ENCODE measurements at places on chromosomes 12 and 14.

DNA sequence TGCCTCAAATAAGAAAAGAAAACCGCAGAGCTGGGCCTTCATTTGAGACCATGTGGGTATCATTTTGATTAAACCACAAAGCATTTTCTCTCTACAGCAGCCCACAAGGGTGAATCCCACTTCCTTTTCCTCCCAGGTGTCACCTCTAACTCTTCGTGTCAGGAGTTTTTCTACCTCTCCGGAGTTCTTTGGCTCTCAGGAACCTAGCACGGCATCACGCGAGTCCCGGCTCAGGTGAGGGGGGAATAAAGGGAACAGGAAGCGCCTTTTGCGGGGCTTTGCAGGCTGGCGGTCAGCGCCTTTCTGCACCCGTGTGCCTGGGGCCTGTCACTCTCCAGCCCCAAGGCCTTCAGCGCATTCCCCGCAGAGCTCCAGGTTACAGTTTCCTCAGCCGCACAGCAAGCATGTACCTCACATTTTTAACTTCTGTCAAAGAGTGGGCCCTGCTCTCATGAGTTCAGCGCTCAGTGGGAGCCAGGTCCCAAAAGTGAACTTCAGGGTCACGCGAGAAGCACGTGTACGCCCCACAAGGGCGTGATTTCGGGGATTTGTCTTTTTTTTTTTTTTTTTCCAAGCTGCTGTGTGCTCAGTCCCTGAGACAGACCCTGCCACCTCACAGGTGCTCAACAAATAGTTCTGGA is 740 bp upstream of the PRPF40B start:
- no peak for DNase-seq

DNA sequence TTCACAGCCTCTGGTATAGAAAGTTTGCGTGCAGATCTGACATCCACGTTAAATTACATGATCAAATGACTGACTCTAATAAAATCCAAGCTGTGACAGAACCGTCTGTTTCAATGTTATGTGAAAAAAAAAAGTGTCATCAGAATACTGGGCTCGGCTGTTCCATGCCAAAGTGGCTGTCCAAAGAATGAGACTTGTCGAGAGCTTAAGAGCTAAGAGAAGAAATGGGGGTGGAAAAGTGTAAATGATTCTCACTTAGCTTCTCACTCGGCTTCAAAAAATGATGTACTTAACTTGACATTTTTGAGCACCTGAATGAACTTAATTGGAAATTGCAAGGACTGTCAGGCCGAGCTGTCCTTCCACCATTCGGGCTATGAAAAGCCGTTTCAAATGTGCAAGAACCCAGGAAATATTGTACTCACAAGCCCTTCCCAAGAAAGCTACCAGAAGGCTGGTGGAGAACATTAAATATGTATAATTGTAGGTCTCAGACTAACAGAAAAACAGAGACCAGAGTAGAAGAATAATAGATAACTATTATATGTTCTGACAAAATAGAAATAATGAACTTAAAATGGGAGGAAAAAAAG is 78.0 kb downstream of the DIO3 start:
- DNase-seq = no peak

DNA sequence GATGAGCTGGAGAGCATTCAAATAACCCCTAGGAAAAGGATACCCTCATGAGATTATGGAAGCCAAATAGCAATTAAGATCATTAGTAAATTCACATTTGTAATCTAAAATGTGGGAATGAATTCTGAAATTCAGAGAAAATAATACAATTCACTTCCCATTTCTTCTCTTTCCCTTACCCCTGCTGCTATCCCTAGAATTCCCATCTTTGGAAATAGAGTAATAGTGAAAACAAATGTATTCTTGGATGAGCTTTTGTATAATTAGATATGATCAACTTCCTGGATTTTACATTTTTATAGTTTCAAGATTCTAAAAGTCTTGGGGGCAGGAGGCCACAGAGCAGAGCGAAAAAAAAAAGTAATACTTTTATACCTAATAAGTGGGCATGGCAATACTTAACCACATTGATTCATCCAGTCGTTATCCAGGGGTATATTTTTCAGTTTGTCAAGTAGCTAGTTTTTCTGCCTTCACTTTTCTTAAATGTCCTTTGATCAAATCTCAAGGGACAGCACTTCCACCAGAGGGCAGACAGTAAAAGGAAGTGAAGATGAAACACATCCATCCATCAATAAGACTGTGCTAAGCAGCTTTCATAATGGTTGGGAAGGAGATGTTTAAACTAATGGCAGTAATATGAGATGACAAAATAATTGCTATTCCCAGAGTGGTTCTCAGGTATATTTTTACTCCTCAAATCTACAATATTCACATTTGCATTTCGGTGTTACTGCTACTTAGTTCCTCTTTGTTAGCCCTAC is 401.3 kb downstream of the DIO2 start:
- DNase-seq = no peak

GRCh38 chr12:31570880-31571279 is 20.1 kb downstream of the DENND5B start:
- DNase-seq = no peak

- no peak for DNase-seq
These were observed 2.4 kb downstream of the LGR5 start for GRCh38 chr12:71441836-71442566.

- DNase-seq = no peak
These were observed 138.2 kb downstream of the NUAK1 start for GRCh38 chr12:106000382-106001104.

DNA sequence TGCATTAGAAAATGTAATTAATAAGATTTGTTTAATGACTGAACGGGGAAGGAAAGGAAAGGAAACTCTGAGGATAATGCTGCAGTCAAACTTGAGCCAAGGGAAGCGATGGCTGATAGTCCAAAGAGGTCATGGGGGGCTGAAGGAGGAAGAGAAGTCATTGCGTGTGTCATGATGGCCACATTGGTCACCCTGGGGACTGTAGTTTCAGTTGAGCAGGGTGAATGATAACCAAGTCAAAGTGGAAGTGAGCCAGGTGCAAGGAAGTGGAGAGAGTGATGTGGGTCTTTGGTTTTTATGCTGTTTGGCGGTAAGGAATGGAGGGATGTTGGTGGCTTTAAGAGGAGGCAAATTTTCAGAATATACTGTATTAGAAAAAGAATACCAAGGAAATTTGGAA is 21.6 kb downstream of the C12orf75 start:
- no peak for DNase-seq

GRCh38 chr12:67751381-67751928 is 102.9 kb downstream of the DYRK2 start:
- no peak for DNase-seq

- no peak for DNase-seq
These were observed 1.8 kb upstream of the CEP170B start for GRCh38 chr14:104863131-104863862.

DNA sequence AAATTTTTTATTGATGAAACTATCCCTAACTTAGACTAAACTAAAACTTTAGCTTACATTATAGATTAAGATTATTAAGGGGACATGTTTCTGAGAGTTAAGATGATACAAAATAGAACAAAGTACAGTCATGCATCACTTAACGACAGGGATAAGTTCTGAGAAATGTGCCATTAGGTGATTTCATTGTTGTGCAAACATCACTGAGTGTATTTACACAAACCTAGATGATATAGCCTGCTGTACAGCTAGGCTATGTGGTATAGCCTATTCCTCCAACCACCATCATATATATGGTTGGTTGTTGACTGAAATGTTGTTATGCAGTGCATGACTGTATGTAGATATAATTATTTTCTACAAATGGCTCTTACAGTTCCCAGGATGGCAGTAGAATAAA is 46.5 kb downstream of the ATP6V1D start:
- DNase-seq = no peak

DNA sequence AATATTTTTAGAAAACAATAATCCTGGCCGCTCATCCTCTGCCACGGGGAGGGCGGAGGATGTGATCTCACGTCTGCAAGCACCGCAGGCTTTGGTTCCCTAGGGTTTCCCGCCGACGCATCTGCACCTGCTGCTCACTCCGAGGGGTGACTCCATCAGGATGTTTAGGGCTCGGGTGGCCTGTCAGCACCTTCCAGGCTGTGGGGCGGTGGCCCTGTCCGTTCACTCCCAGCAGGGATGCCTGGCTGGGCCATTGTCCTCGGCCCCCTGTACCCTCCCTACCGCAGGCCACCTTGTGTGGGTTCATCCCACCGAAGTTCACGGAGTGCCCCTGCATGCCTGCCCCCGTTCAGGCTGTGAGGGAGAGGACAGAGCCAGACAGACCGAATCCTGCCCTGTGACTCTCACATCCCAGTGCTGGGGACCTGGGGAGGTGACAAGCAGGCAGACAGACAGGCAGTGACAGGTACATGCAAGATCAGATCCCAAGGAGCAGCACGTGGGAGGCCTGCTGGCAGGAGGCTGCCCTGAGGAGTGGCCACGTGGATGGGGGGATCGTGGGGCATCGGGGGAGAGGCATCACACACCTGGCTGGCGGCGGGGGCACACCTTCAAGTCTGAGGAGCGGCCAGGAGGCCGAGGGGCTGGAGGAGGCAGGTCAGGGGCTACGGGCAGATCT is 112.6 kb downstream of the ADGRD1 start:
- no peak for DNase-seq

- DNase-seq = peak; percentile 59
These were observed 79.2 kb downstream of the HECTD4 start for GRCh38 chr12:112303004-112303403.

DNA sequence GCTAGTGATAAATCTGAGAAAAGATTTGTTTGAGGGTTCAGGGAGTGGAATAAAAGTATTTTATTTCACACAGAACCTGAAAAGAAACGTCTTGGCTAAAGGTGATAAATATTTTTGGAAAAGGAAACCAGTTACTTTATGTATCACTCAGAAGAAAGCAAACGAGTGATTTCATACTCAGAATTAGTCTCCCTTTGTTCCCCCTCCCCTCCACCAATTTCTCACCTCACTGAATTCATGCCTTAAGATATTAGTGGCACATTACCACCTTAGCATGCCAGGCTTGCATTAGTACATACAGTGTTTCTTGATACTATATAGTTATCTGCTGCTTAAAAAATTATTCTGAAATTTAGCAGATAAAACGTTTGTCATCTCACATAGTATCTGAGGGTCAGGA is 28.2 kb downstream of the G2E3 start:
- no peak for DNase-seq

GRCh38 chr12:1618489-1618888 is 10.5 kb upstream of the WNT5B start:
- peak; percentile 33 for DNase-seq

DNA sequence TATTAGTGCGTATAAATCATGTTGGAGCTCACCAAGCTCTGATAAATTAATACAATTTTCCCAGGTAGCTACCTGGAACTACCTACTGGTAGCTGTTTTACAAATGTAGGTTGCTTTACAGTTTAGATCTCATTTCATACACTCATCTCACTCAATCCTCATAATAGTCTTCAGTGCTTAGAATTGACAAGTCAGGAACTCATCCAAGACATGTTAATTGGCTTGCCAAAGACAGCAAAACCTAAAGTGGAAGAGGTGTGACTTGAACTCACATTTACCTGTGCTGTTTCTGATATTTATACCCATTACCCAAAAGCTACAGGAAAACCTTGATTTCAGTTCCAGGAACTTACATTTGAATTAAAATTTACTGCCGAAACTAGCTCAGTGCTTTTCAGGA is 296.7 kb downstream of the DIO2 start:
- DNase-seq = no peak

GRCh38 chr12:9750276-9751203 is 10.2 kb downstream of the CD69 start:
- peak; percentile 88 for DNase-seq

DNA sequence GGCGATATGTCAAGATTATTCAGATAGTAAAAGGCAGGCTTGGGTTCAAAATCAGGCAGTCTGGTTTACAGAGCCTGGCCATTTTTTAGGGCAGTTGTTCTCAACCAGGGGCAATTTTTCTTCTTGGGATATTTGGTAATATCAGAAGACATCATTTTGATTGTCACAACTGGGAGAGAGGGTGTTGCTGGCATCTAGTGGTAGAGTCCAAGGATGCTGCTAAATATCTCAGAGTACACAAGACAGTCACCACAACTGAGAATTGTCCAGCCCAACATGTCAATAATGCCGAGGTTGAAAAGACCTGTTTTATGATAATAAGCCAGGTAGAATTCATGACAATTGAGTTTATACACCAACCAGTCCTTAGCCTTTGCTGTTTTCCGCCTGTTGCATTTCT is 733.9 kb downstream of the NRXN3 start:
- DNase-seq = no peak

- no peak for DNase-seq
These were observed 132.2 kb downstream of the PLEKHA5 start for GRCh38 chr12:19261773-19262172.

GRCh38 chr12:120132054-120132836 is 15.7 kb upstream of the RAB35 start:
- no peak for DNase-seq

DNA sequence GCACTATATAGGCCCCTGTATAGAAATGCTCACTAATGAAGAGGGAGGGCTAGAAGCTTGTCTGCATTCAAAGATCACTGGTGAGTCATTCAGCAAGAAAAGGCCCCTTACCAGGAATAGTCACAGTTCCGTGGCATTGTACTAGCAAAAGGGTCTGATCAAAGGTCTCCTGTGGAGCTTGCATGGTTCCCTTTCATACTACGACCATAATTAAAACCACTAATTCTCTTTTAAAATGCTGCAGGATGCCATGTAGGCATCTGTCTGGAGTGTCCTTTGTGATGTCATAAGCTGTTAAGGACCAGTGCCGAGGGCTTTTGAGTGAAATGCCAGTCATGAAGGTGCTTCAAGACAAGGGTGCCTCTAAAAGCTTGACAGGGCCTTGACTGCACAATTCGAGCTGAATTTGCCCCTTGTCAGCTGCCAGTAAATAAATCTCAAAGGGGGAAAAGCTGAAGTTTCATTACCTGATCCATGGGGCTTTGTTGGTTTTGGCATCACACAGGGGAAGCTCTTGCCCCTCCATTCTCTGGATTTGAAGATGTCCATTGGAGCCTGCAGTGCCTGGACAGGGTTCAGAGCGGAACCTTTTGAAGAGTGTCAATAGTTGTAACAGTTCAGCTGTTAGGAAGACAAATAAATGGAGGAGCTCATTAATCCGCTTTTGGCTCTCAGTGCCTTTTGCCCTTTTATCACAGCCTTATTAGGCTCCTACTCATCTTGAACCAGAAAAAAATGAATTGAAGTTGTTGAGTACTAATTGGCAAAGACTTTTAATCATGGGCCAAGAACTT is 69.1 kb downstream of the TMEM260 start:
- DNase-seq = no peak

DNA sequence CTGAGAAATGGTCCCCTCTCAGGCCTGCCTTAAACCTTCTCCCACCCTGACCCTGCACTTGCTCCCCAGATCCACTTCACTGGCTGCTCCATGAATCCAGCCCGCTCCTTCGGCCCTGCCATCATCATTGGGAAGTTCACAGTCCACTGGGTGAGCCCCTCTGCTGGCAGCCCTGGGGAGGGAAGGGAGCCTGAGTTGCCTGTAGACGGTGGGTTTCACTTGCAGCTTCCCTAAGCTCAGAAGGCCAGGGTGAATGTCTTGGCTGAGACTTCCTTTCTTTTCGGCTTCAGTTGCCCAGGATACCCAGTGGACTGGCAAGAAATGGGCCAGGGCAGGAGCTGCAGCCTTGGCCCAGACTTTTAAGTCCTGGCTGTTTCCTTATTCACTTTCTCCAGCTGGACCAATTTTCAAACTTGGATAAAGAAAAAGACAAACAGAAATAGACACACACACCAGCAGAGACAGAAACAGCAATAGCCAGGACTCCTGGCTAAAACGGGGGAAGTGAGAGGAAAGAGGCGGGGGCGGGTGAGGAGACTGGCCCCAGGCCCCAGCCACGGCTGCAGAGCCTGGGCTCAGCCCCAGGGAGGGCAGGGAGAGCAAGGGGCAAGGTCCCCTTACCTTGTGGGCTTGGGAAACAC is 2.0 kb downstream of the AQP6 start:
- DNase-seq = peak; percentile 64

All from suppressor macrophage treated with lipopolysaccharide for 1 hour (primary cell).